Fibroblast of skin of right biceps (primary cell): ENCODE measurements at places on chromosomes 12 and 14.

DNA sequence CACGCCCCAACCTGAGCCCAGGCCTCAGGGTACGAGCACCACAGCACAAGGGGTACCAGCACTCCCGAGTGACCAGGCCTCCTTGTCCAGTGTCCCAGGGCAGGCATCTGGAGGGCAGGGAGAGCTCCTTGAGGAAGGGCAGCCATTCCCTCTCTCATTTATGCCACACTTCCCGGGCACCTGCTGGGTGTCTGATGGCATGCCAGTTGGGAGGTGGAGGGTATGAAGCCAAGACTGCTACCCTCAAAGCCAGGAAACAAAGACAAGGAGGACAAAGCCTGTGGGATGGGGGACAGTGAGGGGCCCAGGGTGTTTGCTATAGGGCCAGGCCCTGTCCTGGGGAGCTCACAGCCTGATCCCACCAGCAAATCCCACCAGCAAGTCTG lies 45.6 kb downstream of the CCDC88C start:
- no peak for DNase-seq

- no peak for DNase-seq
Measured at GRCh38 chr14:59244581-59244980, 56.1 kb downstream of the DAAM1 start.

DNA sequence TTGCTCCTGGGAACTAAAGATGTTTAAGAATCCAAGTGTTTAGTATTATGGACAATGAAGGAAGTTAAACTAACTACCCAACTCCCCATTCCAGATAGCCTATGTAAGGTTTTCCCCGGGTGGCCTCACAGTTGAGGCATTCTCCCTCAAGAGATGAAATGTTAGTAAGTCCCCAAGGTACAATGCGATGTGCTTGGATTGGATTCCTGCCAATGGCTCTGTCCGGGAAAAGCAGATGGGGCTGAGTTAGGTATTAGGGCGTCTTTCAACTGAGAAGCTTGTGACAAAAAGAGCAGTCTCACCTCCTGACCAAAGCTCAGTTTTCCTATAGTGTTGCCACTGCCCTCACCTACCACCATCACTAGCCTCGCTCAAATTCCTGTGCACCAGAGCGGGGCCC lies 64.8 kb upstream of the E2F7 start:
- peak; percentile 66 for DNase-seq

DNA sequence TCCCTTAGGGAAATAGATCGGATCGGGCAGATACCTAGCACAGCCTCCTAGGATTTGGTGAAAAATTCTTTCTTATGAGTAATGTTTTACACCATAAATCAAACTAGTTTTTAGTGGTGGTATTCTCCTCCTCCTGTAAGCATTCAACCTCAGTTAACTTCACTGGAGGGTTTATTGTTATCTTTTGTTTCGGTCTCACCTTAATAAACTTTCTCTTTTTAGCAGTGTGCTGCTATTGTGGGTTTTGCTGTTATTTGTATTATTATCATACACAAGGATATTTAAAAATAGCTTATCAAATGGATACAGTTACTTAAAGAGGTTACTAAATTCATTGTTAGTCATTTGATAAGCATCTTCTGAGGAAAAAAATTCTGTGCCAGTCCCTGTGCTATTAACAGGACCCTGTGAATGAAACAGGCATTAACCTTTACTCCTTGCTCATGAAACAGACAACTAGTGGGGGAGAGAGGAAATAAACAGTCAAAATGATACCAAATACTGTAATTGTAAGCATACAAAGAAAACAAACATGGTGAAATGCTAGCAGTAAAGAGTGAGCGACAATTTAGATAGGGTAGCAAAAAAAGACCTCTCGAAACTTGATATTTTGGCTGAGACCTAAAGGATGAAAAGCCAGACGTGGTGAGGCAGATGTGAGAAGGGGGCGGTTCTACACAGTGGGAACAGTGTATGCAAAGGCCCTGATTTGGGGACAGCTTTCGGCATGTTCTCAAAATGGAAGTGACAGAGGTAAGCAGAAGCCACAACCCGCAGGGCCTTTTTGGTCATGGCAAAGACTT lies 178.7 kb upstream of the SOX5 start:
- DNase-seq, result no peak

DNA sequence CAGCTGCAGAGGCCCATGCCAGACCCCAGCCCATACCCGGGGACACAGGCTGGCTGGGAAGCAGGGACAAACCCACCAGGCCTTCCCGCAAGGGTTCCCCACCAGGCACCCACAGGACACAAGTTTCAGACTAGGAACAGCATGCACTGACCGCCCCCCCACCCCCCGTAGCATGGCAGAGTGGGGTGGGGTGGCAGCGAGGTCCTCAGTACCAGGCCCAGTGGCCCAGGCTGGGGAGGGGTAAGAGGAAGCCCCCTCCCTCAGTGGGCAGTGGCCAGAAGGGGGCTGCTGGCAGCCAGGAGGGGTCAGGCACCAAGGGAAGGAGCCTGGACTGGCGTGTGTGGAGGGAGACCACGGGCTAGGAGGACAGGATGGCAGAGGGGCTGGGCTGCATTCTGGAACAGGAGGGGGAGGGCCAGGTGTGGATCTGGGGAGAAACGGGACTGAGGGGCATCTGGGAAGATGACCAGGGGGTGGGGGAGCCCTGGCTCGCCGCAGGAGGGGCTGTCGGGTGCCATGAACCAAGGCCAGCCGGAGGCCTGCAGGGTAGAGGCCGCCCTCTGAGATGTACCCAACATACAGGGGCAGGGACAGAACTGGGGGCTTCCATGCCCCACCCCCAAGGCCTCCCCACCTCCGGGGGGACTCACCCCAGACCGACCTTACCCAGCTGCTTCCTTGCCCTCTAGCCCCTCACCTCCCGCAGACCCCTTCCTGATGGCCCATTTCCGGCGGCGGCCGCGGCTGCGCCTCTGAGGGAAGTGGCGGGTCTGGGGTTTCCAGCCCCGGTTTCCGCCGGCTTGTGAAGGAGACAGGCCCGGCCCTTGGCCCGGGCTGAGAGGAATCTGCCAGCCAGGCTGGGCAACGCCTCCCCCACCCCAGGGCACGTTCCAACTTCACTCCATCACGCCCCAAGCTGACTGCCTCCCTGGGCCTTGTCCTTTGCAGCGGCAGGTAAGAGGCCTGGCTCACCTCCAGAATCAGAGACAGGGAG lies 5.6 kb upstream of the JAG2 start:
- no peak for DNase-seq

DNA sequence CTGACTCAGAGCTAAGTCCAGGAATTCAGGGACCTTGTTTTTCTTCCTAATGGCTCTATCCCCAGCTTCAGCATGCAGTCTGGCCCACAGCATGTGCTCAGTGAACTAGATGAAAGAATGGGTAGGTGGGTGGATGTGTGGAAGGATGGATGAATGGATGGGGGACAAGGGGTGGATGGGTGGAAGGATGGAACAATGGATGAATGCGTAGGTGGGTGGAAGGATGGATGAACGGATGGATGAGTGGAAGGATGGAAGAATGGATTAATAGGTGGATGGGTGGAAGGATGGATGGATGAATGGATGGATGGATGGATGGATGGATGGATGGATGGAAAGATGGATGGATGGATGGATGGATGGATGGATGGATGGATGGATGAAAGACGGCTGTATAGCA lies 79.7 kb upstream of the SFSWAP start:
- no peak for DNase-seq

DNA sequence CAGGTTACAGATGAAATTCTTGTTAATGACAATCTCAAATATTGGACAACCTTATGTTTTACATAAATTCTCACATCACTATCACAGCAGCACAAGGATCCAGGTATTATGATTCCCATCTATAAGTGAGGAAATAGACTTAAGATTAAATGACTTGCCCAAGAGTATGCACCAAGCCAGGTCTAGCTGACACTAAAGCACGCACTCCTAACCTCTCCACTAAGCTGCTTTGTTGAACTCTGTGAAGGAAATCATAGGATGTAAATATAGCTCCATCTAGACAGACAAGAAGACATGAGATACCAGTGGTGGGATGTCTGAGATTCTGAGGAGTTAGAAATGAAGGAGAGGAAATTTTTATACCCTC lies 87.9 kb downstream of the PHLDA1 start:
- DNase-seq, result no peak

- no peak for DNase-seq
Measured at GRCh38 chr12:26520109-26520508, 312.9 kb downstream of the ITPR2 start.

DNA sequence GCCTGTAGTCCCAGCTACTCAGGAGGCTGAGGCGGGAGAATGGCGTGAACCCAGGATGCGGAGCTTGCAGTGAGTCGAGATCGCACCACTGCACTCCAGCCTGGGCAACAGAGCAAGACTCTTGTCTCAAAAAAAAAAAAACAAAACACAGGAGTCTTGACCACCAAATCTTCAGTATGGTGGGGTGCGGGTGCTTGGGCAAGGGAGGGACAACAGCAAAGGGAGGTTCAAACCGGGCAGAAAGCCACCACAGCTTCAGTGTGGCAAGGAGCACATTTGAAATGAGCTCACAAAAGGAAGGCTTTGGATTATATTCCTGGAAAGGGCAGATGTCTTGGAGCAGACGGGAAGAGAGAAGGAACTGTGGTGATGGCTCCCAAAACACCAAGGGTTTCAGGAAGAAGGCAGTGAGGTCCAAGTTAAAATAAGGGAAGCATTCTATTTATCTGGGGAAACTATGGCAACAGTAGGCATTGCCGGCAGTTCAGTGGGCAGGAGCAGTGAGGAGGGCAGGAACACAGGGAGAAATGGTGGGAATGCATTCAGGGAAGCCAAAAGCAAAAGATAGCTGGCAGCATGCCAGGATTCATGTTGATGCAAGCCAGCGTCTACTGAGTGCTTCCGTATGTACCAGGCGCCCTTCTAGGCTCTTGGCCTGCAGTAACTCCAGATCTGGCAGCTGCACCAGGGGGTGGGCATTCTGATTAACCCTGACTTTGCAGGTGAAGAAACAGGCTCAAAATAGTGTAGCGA lies 51.0 kb upstream of the SRSF5 start:
- DNase-seq, result peak; percentile 77

DNA sequence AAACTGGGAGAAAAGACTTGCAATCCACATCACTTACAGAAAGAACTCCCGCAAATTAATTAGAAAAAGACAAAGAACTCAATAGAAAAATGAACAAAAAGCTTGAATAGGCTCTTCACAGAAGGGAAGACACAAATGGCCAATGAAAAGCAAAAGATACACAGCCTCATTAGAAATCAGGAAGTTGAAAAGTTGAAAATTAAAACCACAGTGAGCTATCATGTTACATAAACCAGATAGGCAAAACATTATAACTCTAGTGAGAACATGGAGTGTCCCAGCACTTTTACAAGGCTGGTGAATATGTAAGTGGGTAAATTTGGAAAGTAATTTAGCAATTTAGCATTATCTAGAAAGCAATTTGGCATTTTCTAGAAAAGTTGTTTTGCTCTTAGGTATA lies 158.4 kb upstream of the RASSF8 start:
- DNase-seq, result peak; percentile 11

- DNase-seq, result no peak
Measured at GRCh38 chr14:23722675-23723074, 86.5 kb downstream of the DHRS2 start.

GRCh38 chr12:92208613-92209121 lies 63.0 kb upstream of the BTG1 start:
- peak; percentile 80 for DNase-seq

DNA sequence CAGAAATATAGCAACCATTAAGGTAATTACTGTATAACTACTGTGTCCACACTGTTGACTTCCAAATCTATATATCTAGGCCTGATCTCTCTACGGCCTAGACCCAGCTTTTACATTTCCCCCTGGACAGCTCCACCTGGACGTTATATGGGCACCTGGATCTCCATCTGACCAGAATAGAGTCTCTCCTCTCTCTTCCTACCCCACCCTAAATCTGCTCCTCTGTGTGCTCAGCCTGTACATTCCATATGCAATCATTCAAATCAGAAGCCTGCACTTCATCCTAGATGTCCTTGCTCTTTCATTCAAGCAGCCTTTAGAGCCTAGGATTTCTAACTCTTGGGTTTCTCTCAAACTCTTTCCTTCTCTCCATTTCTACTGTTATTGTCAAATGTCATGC lies 255.0 kb downstream of the PAX9 start:
- no peak for DNase-seq

DNA sequence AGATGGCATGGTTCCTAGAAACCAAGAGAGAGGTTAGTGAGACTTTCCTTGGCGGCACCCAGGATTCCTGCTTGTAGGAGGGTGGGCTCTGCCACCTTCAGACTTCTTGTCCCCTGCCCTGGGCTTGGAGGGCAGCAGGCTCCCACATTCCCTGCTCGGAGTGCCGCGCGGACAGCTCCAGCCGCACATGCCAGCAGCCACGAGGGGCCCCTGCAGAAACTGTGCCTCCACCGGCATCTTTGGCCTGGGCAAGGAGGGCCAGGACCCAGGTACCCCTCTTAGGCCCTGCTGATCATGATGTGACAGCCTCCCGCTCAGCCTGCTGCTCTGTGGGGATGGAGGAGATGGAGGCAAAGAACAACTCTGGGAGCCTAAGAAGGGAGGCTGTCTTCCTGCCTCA lies 62.3 kb downstream of the PRIMA1 start:
- DNase-seq, result no peak

GRCh38 chr12:18979401-18980126 lies 150.0 kb upstream of the PLEKHA5 start:
- no peak for DNase-seq

- DNase-seq, result peak; percentile 62
Measured at GRCh38 chr12:40691913-40692764, at the start of gene CNTN1. Gene CNTN1, plus strand, starts transcription at chr12:40692439.

GRCh38 chr12:91978143-91978542 lies 167.5 kb downstream of the BTG1 start:
- peak; percentile 53 for DNase-seq
